ENCODE measurements at places on chromosomes 4 and X. TPM values are rescaled to one million over a fixed set of nuclear protein-coding genes. Genes with fewer than 3 reads are reported as not detected.

DNA sequence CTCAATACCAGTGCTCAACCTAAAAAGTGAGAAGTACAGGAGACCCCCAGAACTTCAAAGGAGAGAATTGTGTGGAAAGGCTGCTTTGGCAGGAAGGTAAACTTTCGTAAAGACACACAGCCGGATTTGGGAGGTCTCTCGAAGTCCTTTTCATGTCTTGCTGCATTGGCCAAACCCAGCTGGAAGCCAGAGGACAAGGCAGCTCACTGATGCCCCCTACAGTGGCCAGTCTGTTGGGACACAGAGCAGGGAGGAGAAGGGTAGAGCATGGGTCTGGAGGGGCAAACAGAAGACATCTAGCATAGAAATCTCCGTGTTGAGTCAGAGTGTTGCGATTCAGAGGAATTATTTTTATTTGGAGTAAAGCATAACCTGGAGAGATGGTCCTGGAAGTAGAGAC, 198.9 kb downstream of the ANK2 start:
- no peak for DNase-seq

DNA sequence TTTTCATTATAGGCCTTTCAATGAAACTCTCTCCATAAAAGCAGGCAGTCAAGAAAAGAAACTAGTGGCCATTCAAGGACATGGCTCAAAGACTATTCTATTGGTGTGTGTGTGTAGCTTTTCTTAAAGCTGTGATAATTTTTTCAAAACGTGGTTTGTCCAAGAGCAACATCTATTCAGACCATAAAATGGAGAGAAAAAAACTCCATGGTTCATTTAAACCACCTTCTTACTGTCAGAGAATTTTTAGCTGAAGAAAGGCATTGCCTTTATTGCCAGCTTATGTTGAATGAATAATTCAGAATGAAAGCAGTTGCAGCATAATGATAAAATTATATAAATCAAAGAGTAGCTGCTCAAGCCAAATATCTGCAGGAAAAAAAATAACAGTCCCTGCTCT, 325.5 kb downstream of the PCDH18 start:
- DNase-seq = no peak

- no peak for DNase-seq
These were observed 2.9 kb downstream of the NOCT start for GRCh38 chr4:139018501-139018900.

CCKAR gene
- total RNA-seq = 0.89 TPM

DNA sequence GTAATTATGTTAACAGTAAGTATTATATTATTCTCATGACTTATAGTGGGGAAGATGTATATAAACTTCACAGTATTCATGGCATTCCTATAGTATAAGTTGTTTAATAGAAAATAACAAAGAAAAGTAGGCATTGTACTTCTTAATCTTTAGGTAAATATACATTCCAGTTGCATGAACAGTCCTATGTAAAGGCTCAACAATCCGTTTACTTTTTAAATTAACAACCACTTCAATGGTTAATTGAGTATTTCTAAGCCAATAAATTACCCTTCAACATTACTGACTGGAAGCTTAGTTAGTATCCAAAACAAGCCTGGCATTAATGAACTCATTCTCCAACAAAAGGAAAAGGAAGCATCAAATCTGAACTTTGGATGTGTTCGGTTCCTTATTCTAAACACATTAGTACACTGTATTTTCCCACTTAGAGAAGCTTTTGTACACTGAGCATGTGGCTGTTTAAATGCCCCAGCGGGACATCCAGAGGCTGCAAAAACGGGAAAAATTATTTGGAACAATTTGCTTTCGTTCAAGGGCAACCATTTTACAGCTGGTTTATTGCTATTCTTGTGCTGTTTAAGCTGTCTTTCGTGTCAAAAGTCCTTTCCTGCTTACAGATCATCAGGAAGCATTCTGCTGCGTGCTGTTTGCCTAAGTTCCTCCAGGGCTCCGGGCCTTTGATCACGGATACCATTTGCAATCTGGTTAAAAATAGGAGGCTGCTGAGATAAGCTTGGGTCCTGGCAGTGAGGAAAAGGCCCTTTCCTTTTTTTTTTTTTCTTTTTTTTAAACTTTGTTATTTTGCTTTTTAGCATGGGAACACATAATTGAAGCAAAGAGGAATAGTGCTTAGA, 460.3 kb downstream of the SPRY1 start:
- peak; percentile 75 for DNase-seq

NXF2 gene
- total RNA-seq = not detected

LIAS gene
- total RNA-seq = 7.0 TPM

NXT2 gene
- 7.3 TPM for total RNA-seq

- no peak for DNase-seq
These were observed 184.9 kb upstream of the WDFY3 start for GRCh38 chr4:85151371-85151770.

GRCh38 chr4:1593458-1593857, 90.7 kb downstream of the FAM53A start:
- DNase-seq = peak; percentile 8

DNA sequence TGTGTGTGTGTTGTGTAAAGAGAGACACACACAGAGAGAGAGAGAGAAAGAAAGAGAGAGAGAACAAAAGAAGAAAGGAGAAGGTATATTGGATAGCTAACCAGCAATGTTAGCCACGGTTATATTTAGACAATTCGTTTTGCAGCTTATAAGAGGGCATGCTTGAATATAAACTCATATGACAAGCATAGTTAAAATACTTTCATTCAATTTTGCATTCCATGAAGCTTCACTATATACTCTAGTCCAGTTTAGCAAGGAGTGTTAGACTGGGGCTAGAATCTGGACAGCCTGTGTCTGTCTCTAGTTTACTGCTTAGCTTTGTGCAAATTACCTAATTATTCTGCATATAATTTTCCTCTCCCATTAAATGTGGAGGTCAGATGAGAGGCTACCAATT, 525.9 kb upstream of the ZFP42 start:
- DNase-seq = no peak

DNA sequence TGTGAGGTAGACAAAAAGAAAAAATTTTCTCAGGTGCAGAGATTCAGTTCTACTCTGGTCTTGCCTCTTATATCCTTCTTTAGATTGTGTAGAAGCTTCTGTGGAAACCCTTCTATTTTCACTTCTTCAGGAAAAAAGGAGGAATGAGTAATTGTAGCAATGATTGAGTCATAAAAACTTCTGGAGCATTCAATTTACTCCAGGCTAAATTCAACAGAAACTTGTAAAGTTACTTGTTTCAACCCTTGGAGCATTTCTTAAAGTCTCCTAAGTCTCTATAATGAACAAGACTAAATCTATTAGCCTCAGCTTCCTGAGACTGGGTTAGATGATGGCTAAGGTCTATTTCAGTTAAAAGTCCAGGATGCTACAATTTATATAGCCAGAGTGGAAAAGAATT, 29.9 kb downstream of the BOD1L1 start:
- no peak for DNase-seq

DNA sequence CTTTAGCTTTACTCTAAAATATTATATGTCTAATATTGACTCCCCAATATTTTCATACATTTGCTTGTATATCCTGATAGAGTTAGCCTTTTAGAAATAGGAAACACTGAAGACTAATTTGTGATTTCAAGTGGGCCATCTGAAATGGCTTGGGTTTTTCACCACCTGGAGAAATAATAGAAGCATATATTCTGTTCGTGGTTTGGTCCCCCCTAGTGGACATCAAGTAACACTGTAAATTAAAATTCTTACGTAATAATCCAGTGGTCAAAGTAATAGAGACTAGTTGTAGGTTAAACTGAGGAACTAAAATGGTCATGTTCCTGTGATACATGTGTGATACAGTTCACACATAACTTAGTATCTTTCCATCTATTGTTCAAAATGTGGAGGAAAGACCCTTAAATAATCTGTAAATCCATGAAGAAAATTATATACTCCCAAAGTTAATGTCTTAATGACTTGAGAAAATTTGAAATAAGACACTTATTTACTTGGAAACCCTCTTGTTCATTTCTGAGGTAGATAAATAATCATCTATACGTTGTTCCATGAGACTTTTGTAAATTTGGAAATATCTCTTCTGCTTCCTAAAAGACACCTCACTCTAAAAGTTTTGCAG, 79.8 kb upstream of the SMARCAD1 start:
- DNase-seq = peak; percentile 54

DNA sequence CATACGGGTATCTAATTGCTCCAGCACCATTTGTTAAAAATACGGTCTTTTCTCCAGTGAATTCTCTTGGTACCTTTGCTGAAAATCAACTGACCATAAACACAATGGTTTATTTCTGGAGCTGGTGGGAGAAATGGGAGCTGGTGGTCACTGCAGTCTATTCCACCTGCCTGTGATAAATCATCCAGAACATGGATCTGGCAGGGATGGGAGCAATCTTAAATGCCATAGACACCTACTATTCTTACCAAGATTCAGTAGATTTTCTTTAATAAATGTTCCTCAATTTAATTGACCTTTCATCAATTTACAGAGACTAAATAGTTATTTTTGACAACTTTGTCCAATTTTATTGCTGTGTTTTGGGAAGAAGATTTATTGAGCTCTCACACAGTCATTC, 68.1 kb downstream of the SLC9A7 start:
- DNase-seq = no peak

DNA sequence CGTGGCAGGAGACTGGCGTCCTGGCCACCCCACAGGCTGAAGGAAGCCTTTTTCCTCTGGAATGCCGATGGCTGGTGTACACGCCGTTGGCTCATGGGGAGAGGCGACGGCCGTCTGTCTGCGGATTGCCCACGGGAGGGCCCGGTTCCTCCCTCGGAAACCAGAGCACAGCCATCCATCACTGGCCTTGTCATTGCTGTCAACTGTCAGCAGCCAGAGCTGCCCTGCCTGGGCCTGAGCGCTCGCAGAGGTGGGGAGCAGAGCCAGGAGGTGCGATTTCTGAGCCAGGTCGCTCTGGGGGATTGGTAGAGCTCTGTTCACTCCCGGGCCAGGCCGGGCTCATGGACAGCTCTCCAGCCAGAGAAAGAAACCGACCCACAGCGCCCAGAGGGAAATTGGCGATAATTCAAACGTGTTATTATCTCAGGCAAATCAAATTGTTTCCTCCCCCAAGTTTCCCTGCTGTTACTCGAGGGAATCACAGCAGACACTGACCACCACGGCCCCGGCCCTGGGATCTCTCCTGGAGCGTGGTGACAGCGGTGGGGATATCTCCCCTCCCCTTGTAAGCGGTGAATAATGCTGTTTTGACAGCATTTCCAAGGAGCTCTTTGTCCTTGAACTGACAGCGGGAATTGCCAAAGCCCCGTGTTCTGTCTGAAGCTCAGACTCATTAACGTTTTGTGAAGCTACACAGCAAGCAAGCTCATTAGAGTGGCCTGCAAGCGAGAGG, 220.9 kb upstream of the PSAPL1 start:
- peak; percentile 31 for DNase-seq

NALF2 gene
- total RNA-seq = 0.32 TPM

MSX1 gene
- 15.6 TPM for total RNA-seq

RRH gene
- total RNA-seq = not detected

DNA sequence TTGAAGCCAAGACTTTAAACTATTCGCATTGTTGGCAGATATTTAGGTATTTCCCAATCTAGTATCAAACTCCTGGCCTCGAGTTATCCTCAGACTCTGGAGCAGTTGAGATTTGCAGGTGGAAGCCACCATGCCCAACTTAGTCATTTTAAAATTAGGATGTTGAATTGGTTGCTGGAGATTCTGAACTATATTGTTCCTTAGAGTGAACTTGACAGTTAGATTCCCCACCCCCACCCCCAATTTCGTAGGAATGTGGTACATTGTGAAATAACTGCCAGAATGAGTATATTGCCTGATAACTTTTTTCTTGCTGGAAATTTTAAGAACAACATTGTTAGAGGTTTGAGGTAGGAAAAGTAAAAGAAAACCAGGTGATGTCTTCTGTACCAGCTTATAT, 2.3 kb downstream of the NOCT start:
- DNase-seq = no peak

DNA sequence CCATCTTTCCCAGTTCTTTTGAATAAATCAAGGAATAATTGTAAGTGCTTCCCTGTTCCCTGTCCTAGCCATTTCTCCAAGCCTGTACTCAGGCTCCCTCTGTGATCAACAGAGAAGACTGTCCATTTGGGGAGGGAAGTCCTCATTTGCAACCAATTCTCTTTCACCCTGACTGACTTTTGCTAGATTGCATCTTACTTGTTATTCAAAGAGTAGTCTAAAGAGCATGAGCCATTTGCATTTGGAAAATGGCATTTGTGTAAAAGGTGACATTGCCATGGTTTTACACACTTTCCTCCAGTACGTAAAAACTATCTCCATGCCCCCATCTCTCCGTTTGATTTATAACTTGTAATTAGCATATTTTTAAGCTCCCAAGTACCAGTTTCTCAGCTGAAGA, 110.6 kb downstream of the MBNL3 start:
- no peak for DNase-seq

DNA sequence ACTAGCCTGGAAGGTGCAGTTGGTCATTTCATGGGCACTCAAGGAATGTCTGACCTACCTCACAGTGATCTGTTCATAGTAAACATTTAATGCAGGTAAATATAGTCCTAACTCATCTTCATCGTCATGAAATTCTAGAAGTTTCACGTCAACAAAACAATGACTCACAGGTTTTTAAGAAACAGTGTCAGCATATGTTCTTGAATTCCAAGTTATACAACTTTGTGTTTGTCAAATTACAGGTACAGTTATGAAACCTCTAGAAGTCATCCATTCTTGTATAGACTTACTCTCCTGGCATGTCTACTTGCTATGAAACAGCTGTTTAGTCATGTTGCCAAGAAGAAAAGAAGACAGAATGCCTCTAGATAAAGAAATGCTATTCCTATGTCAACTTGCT, 46.6 kb downstream of the AFM start:
- no peak for DNase-seq

GRCh38 chrX:42460706-42461105, 317.3 kb downstream of the PPP1R2C start:
- no peak for DNase-seq

NBDY gene
- 13.1 TPM for total RNA-seq

DNA sequence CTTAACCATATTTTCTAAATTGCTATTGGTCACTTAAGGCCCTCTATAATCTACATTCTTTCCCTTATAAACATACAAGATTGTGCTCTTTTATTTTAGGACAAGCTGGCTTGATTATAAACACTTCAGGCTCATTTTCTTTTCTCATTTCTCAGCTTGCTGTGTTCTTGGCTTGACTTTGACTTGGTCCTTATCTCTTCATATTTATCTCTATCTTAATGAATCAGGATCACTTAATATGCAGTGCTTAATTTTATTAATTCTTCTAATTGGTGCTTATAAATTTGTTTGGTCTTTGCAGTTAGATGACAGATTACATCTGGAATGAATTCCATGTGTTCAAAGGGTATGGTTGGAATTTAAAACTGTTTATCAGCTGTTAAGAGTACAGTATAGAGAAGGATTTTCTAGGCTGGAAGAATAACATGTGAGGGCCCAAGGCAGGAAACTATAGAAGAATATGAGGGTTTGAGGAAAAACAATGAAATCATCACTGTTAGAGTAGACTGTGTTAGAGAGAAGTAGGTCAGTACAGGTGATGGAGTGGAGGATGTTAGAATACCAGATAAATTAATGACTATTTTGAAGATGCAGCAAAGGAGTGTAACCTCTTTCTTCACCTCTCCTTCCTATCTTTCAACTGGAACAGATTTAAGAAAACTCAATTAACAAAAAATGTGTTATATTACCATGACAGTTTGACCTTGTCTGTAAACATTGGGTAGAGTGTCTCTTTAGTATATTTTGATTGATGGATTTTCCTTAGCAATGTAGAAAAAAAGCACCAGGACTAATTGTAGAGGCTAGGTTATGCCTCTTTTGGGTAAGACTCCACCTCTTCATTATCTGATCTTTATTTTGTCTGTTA, 169.6 kb downstream of the RAPGEF2 start:
- peak; percentile 19 for DNase-seq

GRCh38 chrX:84155938-84156337, 32.1 kb downstream of the RPS6KA6 start:
- no peak for DNase-seq

- no peak for DNase-seq
These were observed 62.9 kb downstream of the LRP2BP start for GRCh38 chr4:185332575-185333464.

Data from cardiac muscle cell (in vitro differentiated cells and primary cell).